GM18507 (cell line): ENCODE measurements at places on chromosomes 12 and 14.

- no peak for DNase-seq
Observed at GRCh38 chr12:56718636-56719035, 6.5 kb downstream of the NACA start.

DNA sequence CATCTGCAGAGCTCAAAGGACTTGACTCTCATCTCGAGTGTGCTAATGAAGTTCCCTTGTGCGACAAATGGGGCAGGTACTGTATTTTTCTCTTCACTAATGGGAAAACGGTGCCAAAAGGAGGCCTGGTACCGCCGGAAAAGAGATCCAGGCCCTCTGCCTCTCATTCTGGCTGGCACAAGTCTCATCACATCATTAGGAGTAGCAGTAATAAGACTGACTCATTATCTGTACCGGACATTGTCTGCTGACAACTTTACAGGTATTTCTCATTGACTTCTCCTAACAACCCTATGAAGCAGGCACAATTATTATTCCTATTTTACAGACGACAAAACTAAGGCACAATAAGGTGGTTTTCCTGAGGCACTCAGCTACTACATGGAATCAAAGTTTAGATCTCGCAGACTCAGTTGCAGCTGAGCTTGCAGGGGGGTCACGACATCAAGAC is 668 bp downstream of the APPL2 start:
- no peak for DNase-seq

GRCh38 chr14:50045039-50045711 is 71.2 kb downstream of the VCPKMT start:
- no peak for DNase-seq

DNA sequence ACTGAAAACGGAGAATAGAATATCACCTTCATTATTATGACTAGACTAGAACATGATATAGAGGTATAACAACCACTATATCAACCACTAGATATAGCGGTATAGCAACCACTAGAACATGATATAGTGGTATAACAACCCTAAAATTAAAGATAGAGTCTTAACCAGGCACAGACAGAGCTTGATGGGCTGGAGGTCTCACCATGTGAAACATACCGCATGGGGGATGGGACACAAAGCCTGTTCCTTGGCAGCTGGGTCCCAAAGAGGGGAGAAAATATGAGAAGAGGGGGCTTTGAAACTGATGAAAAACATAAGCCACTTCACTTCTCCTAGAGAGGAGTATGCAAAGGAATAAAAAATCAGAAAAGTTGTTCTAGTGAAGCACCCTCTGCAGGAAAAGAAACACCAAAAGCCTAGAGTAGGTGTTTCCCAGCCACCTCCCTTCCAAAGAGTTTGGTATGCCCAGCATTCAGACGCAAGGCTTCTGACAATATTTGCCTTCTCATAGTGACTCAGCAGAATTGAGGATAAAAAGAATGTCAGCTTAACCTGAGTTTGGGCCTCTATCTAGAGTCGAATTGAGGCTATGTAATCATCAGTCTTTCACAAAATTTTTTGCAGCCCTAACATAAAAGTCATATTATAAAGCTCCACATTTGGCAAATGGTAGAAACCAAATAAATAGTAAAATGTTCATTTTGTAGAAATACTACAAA is 316.4 kb downstream of the NOVA1 start:
- no peak for DNase-seq

DNA sequence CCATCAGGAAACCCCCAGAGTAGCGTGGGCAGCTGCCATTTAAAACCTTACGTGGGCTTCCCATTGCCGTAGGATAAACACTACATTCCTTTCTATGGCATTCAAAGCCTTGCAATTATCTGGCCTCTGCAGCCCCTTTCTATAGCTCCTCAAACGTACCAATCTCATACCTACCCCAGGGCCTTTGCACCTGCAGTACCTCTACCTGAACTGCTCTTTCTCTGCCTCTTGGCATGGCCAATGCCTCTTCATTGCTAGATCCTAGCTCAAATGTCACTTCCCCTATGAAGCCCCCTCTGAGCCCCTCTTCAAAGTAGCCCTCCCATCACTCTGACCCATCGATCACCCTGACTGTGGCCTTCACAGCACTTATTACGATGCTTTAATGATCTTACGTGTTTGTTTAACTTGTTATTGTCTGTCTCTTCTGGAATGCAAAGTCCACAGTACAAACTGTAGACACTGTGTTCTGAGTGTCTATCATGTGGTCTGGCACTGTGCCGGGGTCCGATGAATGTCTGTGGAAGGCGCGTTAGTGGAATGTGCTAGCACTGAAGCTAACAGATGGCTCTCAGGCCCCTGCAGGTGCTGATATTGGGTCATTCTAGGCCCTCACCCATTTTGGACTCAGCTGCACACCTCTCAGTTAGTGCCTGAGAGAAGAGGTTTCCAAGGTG is 157.3 kb upstream of the NOS1 start:
- DNase-seq: no peak

GRCh38 chr14:38929416-38929815 is 173.6 kb downstream of the SEC23A start:
- no peak for DNase-seq

DNA sequence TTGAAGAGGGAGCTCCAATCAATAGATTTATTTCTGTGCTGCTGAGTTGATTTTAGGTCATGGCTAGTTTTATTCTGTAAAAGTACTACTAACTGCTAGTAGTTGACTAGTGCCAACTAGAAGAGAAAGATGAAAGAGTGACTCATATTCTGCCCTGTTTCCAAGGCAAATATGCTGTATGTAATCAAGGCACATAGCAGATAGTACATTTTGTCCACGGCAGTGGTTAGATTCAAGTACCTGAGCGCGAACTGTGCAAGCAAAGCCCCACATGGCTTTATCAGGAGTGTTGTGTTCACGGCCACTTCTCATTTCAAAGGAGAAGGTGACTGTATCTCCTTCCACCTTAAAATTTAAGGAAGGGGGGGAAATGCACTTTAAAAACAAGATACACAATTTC is 126.8 kb downstream of the TRAFD1 start:
- DNase-seq: no peak

- DNase-seq: no peak
Observed at GRCh38 chr14:71341156-71341555, 433.9 kb downstream of the PCNX1 start.

DNA sequence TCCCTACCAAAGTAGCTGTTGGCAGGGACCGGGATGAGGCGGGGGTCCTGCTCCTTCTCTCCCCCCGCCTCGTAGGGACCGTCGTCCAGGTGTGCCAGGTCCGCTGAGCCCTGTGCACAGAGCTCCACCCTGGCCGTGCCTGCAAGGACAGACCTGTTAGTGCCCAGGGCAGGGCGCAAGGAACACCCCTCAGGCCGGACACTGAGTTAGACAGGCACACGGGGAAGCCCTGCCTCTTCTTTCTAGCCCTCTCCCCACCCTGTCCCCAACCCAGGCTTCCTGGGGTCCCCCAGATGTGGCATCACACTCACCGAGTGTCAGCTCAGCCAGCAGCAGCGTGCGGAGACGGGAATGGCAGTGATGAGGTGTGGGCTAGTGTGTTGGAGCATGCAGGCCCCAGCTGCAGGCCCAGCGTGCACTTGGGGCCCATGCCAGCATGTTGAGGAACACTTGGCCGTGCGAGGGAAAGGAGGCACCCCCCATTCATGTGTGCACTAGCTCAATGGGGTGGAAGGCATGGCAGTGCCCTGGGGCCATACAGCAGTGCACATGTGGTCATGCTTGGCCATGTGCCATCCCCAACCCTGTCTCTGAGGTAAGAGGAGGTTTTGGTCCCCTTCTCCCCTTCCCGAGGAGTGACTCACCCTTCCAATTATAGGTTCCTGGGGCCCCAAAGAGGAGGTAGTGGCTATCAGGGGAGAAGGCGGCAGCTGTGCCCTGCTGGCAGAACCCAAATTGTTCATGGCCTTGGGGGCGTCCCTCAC is 7.3 kb downstream of the ITGA7 start:
- DNase-seq: no peak

- no peak for DNase-seq
Observed at GRCh38 chr14:34212172-34212929, 249.7 kb downstream of the SPTSSA start.
